ENCODE measurements at places on chromosomes 11 and 22.

GRCh38 chr11:11505190-11505589, 116.6 kb downstream of the GALNT18 start:
- DNase-seq, result no peak

DNA sequence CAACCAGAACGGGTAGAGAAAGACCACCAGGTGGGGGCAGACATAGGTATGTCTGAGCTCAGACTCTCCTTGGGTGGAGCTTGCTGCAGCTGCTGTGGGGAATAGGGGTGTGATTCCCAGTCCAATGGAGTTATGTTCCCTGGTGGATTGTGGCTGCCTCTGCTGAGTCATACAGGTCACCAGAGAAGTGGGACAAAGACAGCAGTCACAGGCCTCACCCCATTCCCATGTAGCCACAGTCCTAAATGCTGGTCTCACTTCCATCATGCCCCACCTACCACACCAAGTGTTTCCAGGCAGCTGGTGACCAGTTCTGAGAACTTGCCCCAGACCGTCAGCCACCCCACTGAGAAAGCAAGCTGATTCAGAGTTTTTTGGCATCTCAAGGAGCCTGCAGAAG, 17.5 kb downstream of the OR52E5 start:
- no peak for DNase-seq

DNA sequence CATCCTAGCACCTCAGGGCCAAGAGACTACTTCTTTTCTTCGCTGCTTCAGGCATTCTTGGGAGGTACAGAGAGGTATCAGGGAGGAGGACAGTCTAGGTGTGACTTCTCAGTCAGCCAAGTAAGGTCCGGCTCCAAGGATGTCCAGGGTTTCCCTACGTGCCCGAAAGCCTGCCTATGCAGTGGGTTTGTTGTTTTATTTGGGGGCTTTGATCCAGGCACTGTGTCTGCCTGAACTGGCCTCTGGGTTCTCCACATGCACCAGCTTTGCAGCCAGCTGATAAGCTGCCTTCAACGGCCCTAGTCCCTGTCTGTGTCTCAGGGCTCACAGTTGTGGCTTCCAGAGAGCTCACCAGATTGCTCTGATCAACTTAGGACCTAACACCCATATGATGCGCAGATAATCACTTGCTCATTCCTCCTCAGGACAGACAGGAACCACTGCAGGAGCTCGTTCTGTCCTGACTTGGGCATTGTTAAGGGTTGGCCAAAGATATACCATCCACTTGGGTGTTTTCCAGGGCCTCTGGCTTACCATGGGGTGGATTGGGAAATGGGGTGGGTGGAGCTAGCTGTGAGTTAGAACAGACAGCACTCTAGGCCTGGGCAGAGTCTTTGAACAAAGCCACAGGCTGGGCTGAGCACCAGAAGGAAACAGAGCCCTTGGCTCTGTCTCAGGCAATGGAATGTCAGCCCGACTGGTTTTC, 45.5 kb upstream of the CRYBB3 start:
- DNase-seq, result no peak

DNA sequence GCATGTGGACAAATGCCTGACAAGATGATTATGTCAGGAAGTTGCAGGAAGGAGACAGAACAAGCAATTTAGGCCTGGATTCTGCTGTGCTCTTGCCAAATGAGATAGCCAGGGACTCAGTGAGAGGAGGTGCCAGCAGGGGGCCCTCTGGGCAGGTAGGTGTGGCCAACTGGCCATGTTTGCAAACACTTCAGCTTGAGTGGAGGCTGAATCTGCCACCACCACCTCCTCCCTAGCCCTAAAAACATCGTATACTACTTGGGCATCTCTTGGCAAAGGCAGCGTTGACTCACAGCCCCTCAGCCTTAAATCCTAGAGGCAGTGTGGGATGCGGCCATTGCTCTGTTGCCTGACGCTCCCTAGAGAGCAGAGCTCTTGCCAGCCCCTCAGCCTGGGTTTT, 95.1 kb upstream of the PLET1 start:
- DNase-seq, result no peak

DNA sequence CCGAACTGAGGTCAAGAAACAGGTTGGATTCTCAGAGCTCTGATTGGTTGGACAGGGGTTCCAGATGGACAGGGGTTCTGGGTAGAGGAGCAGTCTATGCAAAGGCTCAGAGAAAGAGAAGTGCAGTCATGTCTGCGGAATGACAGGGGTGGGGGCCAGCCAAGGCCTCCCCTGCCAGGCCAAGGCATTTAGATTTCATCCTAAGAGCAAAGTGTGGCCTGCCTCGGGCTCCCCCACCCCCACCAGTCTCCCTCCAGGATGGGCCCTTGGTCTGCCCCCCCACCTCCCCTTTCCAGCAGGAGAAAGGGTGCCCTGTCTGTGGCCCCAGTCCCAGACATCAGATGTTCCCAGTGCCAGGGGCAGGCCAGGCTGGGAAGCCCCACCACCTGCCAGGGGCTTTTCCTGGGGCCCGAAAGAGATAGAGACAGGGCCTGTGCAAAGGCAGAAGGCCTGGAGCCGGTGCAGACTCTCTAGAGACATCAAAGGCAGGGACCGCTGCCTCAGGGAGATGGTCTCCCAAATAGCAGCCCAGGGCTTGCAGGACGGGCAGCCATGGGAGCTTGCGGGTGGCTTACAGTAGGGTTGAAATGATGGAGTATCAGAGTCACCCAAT, 9.4 kb downstream of the SUSD2 start:
- DNase-seq, result no peak

GRCh38 chr11:59459916-59460315, 3.2 kb downstream of the OR4D6 start:
- DNase-seq, result no peak

DNA sequence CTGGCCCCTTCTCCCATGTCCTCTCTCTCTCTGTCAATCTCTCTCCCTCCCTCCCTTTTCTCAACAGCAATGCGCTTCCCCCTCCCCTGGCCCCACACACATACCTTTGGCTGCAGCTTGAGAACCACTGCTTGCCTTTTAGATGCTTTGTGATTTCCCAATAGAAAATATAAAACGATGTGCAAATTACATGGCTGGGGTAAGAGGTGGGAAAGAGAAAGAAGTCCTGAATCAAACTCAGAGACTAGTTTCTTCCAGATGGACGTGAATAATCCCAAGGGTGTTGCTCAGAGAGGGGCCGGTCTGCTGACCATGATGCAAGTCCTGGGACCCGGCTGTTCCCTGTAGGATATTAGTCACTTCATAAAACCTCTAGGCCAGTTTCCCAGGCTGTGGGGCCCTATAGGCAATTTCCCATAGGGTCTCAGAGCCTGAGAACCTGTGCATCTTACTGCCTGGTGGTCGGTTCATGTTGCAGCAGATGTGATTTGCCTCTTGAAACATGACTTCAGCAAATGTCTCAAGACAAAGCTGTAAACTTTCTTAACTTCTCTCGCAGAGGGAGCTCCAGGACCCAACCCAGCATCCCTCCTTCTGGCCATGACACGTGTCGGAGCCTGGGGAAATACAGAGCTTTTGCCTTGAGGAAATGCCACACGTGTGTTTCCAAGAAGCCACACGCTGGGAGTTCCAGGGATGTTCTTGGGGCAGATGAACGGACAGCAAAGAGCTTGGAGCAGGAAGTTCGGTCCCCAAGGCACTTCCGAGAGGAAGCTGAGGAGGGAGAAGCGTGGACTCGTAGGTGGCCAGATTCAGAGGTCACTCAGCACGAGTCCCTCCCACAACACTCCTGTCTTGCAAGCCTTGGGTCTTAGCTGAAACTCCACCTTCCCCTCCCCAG, 34.5 kb upstream of the ETS1 start:
- DNase-seq, result no peak

GRCh38 chr11:67126986-67127385, 7.9 kb downstream of the KDM2A start:
- DNase-seq, result no peak

GRCh38 chr22:35966314-35967045, 62.1 kb downstream of the RBFOX2 start:
- no peak for DNase-seq

- no peak for DNase-seq
Measured at GRCh38 chr11:20015101-20015500, 145.2 kb downstream of the DBX1 start.

- DNase-seq, result no peak
Measured at GRCh38 chr11:61297746-61298145, 2.6 kb upstream of the VWCE start.

DNA sequence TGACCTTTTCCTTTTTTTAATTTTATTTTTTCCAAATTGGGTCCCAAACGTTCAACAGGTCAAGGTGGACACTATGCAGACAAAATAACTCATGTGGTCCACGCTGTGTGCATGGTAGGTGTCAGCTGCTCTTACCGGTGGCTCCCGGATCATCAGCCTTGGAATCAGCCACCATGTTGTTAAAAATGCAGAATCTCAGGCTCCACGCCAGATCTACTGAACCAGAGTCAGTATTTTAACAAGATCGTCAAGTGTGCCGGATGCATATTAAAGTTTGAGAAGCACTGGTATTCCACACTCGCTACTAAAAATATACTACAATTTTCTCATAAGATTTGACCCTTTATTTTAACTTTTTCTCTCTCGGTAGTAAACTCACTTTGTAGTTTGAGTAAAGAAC, 553 bp upstream of the LDLRAD3 start:
- no peak for DNase-seq

GRCh38 chr22:25582946-25583345, 18.5 kb downstream of the GRK3 start:
- no peak for DNase-seq

DNA sequence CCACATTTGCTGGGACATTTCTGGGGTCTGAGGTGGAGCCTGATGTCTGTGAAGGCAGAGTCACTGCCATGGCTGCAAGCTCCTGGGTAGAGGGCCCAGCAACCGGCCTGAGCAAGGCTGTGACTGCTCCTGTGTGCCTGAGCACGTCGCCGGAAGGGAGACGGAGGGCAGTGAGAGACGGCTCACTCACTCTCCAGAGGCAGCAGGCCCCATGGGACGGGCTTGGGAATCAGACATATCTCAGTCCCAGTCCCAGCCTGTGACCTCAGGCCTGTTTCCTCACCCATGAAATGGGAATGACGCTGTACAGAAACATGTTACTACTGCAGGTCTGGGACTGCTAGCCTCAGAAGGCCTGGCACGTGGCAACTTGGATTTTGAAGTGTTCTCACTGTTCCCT, 36.4 kb upstream of the RASL10A start:
- DNase-seq, result no peak

- DNase-seq, result no peak
Measured at GRCh38 chr11:77259641-77260040, 41.8 kb downstream of the GDPD4 start.

DNA sequence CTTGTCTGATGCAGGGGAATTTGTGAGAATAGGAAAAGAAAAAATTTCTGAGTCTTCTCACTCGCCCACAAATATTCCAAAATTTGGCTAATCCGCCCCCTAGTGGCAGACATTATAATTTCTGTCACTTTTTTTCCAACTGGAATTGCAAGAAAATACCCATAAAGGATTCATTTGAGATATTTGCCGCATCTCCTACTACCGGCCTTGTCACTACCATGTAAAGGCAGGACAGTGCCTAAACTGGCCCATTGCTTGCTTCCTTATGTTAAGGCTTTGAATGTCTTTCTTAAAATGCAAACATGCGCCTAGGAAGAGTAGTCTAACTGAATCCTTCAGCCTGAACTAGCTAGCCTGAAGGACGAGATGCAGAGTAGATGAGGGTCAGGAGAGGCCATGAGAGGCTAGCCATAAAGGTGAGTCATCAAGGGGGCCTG, 9.3 kb upstream of the CEP295 start:
- no peak for DNase-seq

GRCh38 chr11:17972987-17973386, 39.9 kb downstream of the SERGEF start:
- no peak for DNase-seq

DNA sequence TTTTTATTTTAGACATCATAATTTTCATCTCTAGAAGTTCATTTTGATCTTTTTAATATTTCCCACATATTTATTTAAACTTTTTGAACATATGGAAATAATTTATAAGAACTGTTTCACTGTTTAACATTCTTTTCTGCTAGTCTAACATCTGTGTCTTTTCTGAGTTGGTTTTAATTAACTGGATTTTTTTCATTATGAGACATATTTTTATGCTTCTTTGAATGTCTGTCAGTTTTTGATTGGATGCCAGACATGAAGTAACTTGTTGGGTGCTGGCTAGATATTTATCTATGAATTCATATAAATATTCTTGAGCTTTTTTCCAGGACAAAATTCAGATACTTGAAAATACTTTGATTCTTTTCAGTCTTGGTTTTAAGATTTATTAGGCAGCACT, 317.8 kb upstream of the NCAM1 start:
- DNase-seq, result no peak

- no peak for DNase-seq
Measured at GRCh38 chr11:115425250-115425649, 79.0 kb downstream of the CADM1 start.

GRCh38 chr11:120547811-120548681, 36.5 kb downstream of the GRIK4 start:
- DNase-seq, result no peak

- no peak for DNase-seq
Measured at GRCh38 chr11:123052901-123053721, 8.8 kb downstream of the HSPA8 start.
